ENCODE measurements at places on chromosomes 4 and X.

GRCh38 chrX:38919202-38919601 lies 117.9 kb downstream of the MID1IP1 start:
- no peak for DNase-seq

DNA sequence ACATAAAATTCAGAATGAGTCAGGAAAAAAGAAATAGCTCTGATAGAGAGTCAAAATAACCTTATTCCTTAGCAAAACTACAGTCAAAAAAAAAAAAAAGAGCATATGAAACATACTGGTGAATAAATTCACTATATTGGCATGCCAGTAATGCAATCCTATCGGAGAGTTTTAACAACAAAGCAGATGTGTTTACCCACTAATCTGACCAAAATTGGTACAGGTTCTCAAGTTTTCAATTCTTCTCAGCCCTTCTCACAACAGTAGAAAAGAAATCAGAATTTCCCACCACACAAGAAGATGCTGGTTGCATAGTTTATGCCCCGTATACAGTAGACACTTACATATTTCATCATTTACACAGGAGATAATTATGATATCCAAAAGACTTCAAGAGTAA lies 59.4 kb downstream of the LCORL start:
- DNase-seq: no peak

DNA sequence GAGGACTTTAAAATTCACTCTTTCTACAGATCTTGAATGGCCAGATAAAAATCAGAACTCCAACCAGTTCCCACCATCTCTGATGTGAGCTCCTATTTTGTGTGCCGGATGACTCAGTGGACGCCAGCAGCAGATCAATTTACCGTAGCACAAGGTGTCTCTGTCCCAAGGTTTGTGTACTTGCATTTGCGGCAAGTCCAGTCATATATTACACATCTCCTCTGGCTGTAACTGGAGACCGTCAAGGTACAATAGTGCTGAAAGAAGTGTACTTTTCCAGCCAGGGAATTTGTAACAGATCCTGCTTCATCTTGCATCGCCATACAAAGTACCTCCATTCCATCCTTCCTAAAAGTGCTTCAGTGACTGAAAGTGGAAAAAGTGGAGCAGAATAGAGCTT lies 108.2 kb upstream of the SORBS2 start:
- DNase-seq: no peak

DNA sequence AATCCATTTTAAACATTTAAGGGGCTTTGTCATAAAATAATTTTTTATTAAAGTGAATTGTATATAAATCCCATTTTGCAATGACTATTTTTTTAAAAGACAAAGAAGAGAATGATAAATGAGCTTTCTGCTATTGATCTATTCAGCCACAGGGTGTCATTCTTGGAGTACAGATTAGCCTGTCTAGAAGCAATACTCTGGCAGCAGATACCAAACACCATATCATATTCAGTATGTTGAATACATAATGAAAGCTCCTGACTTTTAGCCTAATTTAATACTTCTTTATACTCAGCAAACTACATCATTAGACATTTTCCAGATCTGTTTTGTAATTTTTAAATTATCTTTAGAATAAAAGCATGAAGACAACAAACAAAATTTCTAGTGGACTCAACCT lies 496.3 kb downstream of the PDGFC start:
- peak; percentile 36 for DNase-seq

- DNase-seq: no peak
These were observed 133.0 kb upstream of the PLS3 start for GRCh38 chrX:115427861-115428410.

DNA sequence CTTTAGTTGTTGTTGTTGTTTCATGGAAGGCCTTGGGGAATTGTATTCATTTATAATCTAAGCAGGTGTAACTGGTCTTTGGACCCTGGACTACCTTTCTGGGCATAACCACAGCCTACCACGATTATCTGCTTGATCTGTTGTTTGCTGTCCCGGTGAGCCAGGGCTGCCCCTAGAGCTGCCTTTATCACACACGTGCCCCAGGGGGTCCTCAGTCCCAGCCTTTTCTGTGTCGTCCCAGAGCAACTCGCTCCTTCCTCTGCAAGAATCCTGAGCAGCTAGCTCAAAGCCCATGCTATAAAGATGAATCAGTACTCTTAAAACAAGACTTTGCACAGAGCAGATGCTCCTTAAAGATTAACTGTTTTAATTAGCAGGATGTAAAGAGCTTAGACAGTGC lies 273.2 kb downstream of the EVC2 start:
- no peak for DNase-seq

- no peak for DNase-seq
These were observed 72.4 kb upstream of the ANXA10 start for GRCh38 chr4:168019921-168020320.

- no peak for DNase-seq
These were observed 121.0 kb downstream of the PCDH10 start for GRCh38 chr4:133270021-133270570.

DNA sequence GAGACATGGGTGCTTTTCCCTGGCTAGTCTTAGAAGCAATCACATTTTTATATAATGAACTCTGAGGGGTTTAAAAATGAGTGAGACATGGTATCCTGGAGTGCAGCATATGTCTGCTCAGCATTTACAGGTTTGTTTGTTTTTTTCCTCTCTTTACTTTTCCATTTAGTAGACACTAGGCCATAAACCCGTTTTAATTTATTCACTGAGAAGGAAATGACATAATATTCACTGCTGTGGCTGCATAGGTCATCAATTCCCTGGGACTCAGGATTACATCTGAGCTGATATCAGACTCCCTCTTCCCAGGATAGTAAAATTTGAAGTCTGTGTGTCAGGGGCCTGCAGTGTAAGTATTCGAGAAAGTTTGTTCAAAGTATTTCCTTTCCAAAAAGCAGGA lies 178.9 kb upstream of the SPRY1 start:
- no peak for DNase-seq

GRCh38 chr4:76306882-76307659 lies 538 bp downstream of the STBD1 start:
- peak; percentile 63 for DNase-seq

DNA sequence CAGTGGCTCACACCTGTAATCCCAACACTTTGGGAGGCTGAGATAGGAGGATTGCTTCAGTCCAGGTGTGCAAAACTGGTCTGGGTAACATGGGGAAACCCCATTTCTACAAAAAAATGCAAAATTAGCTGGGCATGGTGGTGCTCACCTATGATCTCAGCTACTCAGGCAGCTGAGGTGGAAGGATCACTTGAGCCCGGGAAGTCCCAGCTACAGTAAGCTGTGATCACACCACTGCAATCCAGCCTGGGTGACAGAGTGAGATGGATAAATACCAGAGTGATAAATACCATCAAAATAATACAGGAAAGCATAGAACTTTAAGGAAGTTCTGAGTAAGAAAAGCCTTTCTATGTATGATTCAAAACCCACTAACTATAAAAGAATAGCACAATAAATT lies 52.8 kb downstream of the LRBA start:
- no peak for DNase-seq

GRCh38 chrX:15349046-15349445 lies 13.7 kb upstream of the PIGA start:
- DNase-seq: peak; percentile 74

Data from hematopoietic multipotent progenitor cell treated with erythropoietin and hydrocortisone succinate and interleukin-3 and kit ligand, for 8 days (in vitro differentiated cells).